ENCODE measurements at places on chromosomes 7 and 10. TPM values are rescaled to one million over a fixed set of nuclear protein-coding genes. Genes with fewer than 3 reads are reported as not detected.

- no peaks in the 10 kb centered on the region for H3K36me3 ChIP-seq
- H3K4me1 ChIP-seq = no peaks in the 10 kb centered on the region
- no peaks in the 10 kb centered on the region for H3K27me3 ChIP-seq
- DNase-seq = no peak
Observed at GRCh38 chr7:18357691-18358090, 137.9 kb upstream of the HDAC9 start.

- no peaks in the 10 kb centered on the region for H3K27me3 ChIP-seq
- no peak for DNase-seq
- no peak overlapping the region for H3K4me3 ChIP-seq
- no peak overlapping the region for H3K27ac ChIP-seq
Observed at GRCh38 chr10:84337199-84337598, 8.8 kb downstream of the CCSER2 start.

- no peaks in the 10 kb centered on the region for H3K36me3 ChIP-seq
- H3K27ac ChIP-seq = no peak overlapping the region
- H3K27me3 ChIP-seq = no peaks in the 10 kb centered on the region
Observed at GRCh38 chr10:43082746-43083145, 5.9 kb downstream of the RET start.

GRCh38 chr7:6422926-6423632 lies 24.7 kb downstream of the DAGLB start:
- no peak overlapping the region for H3K4me3 ChIP-seq
- no peak overlapping the region for H3K27ac ChIP-seq
- no peaks in the 10 kb centered on the region for H3K36me3 ChIP-seq
- no peaks in the 10 kb centered on the region for H3K27me3 ChIP-seq

DNA sequence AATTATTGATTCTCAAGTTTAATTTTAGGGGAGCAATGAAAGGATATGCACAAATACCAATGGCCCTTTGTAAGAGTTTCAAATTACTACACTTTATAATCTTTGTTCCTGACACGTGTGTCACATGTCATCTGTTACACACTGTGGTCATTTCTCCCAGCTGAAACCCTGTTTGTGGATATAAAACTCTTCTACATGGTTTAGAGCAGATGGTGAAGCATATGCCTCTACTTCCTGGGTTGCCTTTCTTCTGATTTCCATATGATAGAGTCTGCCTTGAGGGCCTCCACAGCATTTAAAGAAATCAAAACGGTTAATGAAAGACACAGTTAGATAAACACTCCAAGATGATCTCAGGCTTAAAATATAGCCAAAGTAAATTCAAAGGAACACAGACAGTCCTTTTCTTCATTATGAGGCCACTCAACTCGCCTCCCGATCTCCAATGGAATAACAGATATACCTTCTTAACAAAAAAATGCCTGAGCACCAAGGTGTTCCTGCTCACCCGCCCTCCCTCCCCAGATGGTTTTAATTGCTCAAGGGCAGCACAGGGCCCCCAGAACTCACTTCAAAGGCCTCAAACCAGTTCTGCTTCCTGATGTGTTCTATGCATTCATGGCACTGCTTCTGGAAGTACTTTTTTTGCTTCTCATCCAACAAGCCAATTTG lies 75.0 kb downstream of the CPVL start:
- no peaks in the 10 kb centered on the region for H3K36me3 ChIP-seq
- H3K4me1 ChIP-seq = peaks cover 2% of the 10 kb centered on the region
- no peaks in the 10 kb centered on the region for H3K27me3 ChIP-seq

CFTR gene
- total RNA-seq = 0.13 TPM

TRUB1 gene
- 18.2 TPM for total RNA-seq

PRPS1L1 gene
- total RNA-seq = not detected

All from ovary (tissue), 10 donors.